ENCODE measurements at places on chromosomes 12 and 14.

DNA sequence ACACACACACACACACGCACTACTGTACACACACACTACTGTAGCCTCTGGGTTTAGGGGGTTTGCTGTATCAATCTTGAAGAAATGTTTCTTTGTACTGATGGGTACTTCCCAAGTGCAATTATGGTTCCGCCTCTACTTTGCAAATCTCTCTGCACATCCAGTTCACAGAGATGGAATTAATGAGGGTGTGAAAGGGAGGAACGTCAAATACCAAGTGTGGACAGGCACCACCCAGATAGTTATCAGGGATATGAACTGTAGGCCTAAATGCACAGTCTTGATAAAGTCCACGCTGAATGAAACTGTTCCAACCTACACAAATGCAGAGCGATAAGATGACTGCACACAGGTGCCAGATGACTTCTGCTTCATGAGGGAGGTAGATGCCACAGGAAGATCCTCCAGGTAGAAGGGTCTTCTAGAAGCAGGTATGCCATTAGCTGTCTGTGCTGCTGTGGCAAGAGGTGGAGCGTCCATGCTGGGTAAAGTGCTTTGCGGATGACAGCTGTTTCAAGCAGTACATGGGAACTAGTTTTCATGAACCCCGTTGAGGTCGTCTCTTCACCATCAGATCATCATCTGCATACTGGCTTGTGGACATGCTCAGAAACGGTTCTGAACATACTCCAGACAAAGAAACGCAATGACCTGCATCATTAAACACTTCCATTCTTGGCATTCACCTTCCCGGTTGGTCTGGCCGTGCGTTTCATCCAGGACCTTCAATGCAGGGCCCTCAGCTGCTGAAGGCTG, 314.3 kb upstream of the RTL1 start:
- no peak for DNase-seq

GRCh38 chr12:68831272-68831671, 23.3 kb downstream of the MDM2 start:
- no peak for DNase-seq

DNA sequence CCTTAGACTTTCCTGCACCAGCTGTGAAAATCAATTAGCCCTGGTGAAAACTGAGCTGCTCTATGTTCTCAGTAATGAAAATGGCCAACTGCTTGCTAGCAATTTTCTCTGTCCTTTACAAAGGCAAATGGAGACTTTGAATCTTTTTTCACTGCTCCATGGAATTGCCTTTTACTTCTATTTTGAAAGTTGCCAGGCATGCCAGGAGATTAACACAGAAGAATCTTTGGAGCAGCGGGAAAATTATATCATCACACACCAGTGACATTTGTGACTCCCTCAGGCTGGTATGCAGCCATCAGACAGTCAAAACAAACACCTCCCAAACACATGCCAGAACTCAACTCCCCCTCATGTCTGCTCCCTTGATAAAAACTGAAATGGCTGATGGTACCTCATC, 872.0 kb upstream of the FLRT2 start:
- DNase-seq, result no peak

DNA sequence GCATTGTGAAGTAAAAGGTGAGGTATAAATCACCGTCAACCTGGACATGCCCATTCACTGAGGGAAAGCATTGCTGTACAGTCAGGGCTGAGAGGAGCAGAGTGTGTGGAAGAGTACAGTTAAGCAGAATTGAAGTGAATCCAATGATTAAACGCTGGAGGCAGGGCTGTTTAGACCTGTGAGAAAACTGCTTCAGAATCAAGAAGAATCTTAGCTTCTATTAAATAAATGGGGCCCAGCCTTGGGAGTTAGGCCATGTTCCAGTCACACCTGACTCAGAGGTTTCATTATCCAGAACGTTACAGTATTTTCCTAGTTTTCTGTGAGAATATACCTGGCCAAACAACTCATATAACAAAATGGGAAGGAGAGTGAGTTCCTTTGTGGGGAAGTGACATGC, 86.9 kb downstream of the ATP23 start:
- DNase-seq, result no peak

DNA sequence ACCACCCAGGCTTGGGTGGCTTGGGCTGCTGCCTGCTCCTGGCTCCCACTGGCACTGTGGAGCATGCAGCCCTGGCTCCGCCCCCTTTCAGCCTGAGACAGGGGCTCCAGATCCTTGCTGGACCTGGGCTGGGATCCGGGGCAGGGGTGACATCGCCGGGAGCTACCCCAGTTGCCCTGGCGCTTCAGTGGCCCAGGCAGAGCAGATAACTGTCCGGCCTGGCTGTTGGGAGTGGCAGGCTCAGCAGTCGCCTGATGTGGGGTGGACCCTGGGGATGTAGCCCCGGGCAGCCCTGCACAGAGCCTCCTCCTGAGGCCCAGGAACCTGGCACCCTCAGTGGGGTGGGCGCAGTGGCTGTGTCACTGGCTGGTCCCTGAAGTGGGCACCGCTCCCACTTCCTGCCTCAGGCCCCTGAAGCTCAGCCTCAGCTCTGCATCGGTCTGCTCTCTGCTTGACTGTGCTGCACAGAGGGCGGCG, 57.9 kb downstream of the FUT8 start:
- DNase-seq, result no peak

DNA sequence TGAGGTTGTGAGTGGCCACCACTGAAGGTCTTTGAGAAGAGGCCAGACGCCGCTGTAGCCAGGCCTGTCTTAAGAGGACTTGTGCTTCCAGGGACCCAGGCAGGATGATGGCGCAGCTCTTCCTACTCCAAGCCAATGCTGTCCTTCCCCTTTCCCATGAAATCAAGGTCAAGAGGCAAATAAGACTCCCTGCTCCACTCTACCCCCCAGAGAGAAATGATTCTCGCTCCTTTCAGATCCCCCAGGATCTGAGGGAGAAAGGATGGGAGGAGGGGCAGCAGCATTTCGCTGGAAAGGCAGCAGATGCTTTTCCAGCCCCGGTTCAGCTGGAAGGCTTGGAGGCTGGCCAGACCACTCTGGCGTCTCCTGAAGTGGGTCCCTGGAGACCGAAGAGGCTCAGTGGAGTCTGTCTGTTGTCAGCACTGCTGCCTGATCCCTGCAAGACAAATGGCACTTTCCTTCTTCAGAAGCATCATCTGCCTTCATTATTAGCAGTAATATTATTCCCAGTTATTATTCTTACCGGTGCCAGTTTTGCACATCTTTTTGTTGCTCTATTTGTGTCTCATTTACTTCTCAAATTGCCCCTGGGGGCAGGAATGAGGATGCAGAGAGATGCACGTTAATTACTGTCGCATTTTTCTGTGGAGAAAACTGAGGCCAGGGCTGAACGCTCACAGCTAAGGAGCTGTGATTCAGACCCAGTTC, 51.4 kb downstream of the C14orf132 start:
- DNase-seq, result no peak

DNA sequence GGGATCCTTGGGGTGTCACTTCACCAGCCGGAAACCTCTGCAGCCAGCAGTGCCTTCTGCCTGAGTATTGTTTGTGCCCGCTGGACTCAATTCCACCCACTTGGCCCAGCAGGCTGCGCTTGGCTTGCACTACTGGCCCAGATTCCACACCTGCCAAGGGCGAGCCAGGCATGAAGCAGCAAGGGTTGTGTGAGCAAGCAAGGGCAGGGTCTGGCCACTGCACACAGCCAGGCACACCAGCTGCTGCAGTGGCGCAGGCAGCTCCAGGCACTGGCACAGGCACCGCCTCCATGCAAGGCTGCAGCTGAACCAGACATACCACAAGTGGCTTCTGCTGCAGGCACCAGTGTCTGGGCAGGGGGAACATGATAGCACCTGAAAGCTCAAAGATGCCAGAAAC, 99.5 kb downstream of the NUAK1 start:
- no peak for DNase-seq

DNA sequence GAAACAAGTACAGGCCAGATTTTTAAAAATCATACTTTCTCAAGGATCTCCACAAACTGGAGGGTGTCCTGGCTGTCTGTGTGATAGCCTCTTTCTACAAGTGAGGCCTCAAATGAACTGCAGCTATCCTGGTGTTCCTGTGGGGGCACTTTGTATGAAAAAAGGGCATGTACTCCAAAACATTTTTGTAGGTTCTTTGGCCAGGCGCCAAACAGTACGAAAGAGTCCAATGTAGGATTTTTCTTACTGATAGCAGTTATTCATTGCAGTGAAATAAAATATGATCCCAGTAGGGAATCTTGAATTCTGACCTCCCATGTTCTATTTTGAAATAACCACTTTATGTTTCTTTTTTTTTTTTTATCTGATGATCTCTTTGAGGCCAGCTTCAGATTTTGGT, 381.7 kb downstream of the PAWR start:
- DNase-seq, result no peak

- DNase-seq, result no peak
Observed at GRCh38 chr12:15050659-15051058, 77.8 kb downstream of the PDE6H start.

DNA sequence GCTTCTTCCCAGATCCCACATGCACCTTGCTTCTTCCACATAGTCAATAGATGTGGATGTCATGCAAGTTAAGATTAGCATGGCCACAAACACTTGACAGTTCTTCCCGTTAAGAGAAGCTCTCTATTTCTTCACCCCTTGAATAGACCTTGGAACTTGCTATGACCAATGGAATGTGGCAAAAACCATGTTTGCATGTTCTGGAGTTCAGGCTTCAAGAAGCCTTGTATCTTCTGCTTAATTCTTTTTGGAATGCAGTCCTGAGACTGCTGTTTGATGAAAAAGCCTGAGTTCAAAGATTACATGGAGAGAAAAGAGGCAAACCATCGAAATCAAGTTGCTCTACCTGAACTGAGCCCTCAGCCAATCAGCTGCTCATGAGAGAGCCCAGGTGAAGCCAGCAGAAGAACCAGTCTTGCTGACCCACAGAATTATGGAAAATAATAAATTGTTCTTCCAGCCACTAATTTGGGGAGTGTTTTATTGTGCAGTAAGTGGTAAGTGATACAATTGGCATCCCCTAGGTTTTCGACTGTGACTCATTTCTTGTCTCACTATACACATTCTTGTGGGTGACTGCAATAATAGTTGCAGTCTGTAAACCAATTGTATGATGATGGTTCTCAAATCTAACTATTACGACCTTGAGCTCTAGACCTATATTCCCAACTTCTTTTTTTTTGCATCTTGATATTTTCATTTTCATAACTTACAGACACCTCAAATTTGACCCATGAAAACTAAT, 12.6 kb downstream of the RASSF9 start:
- DNase-seq, result no peak

DNA sequence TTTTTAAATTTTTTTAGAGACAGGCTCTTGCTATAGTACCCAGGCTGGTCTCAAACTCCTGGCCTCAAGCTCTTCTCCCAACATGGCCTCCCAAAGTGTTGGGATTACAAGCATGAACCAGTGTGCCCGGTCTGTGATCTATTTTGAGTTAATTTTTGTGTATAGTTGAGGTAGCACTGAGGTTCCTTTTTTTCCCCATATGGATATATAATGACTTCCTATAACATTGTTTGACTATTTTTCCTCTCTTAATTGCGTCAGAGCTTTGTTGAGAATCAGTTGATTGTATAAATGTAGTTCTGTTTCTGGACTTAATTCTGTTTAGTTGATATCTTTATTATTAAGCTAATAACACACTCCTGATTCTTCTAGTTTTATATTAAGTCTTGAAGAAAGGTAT, 8.6 kb upstream of the M6PR start:
- DNase-seq, result no peak

DNA sequence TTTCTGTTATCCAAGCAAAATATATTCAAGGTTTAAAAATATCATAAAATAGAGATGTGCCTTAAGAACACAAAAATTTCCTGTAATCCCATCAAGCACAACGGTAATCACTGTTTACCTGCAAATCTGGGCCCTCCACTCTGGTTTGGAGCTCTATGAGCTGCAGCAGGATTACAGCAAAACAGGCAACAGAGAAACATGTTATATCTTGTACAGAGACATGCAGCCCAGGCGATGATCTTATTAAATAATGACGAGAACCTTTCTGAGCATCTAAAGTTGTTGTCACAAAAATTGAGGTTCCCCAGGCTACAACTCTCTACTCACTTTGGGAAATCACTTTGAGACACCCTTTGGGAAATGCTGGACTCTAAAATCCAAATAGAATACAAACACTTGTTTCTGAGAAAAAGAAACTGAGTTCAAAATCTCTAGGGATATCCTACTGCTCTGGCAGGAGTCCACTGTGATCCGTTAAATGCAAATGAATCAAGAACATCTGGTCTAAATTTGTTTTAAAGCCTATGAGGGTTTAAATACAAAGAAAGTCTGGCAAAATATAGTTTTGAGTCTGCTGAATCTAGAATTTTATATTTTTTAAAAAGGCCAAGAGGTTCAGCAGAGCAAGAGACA, 36.3 kb downstream of the STON2 start:
- no peak for DNase-seq

DNA sequence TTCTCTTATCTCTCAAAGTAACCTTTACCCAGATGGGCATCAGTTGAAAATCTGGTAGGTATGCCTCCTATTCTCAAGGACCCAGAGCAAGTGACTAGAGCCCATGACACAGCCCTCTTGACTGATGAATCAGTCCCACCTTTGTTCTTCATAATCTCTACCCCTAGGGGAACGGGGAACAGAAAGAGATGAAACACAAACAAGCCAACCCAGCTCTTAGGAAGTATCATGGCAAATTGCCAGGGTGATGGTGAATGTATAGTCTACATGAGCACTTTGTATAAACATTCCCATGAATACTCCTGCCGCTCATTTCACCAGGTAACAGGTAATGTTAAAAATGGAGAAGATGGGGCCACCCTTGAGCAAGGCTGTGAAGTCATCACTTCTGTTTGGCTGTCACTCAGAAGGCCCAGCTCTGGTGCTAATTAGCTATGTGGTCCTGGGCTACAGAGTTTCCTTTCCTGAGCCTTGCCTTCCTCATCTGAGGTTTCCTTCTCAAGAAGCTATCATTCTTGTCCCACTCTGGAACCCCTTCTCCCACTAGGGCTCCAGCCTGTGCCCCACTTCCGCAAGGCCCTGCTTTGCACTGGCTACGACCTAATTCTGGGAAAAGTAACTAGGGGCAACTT, 161.7 kb downstream of the ANO2 start:
- DNase-seq, result no peak

DNA sequence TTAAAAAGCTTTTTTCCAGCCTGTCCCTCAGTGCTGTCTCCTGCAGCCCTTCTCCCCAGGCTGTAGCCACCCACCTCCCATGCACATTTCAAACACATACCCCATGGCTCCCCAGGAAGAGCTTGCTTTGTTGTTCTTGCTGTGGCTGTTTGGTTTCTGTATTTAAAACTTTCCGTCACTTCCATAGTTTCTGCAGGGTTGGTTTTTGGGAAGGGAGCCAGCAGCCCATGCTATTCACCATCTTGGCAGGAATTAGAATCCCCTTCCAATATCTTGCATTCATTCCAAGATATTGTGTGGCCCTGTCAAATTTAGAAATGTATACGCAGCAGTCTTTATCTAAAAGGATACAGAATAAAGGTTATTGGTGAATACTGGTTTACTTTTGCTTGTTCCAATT, 29.6 kb downstream of the CFAP251 start:
- no peak for DNase-seq

Measured in HuH-7.5 (cell line).